ENCODE measurements at places on chromosomes 5 and 9.

DNA sequence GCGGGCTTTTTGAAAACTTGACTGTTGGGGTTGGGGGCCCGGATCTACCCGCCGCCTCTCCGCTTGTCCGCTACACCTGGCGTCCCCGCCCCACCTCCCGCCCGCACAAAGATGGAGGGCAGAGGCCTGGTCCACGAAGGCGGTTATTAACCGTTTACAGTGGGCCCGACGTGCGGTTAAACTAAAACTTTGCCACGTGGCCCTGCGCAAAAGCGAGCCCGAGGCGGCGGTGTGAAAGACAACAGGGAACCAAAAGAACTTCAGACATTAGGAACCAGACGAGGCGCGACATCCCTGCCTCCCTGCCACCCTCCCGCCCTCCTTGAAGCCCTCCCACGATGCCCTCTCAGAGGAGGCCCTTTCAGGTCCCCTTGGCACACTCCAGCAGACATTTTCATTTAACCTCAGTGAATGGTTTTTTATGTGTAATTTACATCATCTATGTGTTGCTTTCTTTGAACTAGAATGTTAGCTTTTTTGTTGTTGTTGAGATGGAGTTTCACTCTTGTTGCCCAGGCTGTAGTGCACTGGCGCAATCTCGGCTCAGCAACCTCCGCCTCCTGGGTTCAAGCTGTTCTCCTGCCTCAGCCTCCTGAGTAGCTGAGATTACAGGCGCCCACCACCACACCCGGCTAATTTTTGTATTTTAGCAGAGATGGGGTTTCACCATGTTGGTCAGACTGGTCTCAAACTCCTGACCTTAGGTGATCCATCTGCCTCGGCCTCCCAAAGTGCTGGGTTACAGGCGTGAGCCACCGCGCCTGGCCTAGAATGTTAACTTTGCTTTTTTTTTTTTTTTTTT, 999 bp upstream of the HNRNPA0 start:
- no peak for DNase-seq

DNA sequence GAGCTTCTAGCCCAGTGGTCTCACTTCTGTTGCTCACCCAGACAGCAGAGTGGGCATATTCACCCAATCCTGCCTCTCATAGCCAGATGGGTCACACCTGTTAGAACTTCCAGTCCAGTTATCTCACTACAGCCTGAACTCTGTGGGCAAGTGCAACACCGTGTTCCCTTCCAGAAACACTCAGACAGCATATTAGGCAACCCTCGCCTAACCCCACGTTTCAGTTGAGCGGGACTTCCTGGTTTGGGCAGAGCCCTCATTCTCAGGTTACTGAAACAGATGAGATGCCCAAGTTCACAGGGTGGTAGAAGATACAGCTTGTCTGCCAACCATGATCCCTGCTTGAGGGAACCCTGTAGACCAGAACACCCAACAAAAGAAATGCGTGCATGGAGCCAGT, 538.2 kb downstream of the CYLC2 start:
- no peak for DNase-seq

- DNase-seq, result no peak
These were observed 59.7 kb downstream of the ZNF618 start for GRCh38 chr9:113935677-113936380.

- DNase-seq, result no peak
These were observed 606.7 kb upstream of the FAM174A start for GRCh38 chr5:99928490-99928889.

- no peak for DNase-seq
These were observed 1101.8 kb downstream of the TAF11L14 start for GRCh38 chr5:18736051-18736398.

DNA sequence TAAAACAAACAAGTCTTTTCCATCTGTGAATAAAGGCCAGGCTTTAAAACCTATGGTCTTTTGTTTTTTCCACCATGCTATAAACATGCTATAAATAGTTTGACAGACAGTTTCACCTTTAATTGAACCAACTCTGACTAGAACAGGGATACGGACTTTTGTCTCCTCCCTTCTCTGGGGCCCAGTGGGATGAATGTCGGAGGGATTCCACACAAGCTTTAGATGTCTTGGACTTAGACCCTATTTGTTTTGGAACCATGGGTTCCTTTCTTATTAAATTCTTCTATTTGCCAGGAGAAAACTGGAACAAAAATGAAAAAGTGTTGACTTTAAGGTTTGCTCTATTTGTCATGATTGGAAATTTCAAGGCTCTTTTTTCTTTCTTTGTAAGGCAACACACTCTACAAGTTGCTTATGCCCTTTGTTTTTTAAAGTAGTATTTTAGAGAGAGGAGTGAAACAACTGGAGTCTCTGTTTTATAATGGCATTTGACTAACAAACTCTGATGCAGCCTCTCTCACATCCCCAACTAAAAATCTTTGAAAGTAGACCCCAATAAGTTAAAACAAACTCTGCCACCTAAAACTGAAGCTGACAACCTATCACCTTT, 145.3 kb downstream of the MLLT3 start:
- DNase-seq, result peak; percentile 30

GRCh38 chr9:6915635-6916034, 157.9 kb downstream of the KDM4C start:
- DNase-seq, result no peak

GRCh38 chr9:91785447-91785842, 164.6 kb downstream of the ROR2 start:
- no peak for DNase-seq

GRCh38 chr5:94254214-94254613, 364.2 kb downstream of the KIAA0825 start:
- no peak for DNase-seq

- DNase-seq, result no peak
These were observed 12.6 kb downstream of the ERGIC1 start for GRCh38 chr5:172846677-172847076.

GRCh38 chr5:28743025-28743715, 1704.8 kb upstream of the CDH9 start:
- no peak for DNase-seq

GRCh38 chr9:23586906-23587305, 239.1 kb downstream of the ELAVL2 start:
- no peak for DNase-seq

- no peak for DNase-seq
These were observed 19.2 kb downstream of the NOTCH1 start for GRCh38 chr9:136526625-136527066.

DNA sequence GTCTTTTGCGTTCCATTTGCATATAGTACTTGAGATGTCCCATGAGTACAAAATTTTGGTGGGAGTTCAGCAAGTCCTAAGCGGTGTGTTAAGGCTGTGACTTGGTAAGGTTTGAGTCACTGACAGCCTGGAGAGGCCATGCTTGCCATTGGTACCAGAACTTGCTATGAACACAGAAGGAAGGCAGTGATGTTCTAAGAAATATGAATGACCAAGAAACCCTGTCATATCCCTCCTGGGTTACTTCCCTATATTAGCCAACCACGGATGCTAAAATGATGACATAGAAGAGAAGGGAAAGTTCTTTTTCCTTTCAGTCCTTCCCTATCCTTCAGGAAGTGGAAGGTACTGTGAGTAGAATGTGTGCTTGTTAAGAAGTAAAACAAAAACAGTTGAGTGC, 136.7 kb downstream of the GCNT1 start:
- no peak for DNase-seq

- DNase-seq, result no peak
These were observed 116.6 kb downstream of the DROSHA start for GRCh38 chr5:31415009-31415923.

DNA sequence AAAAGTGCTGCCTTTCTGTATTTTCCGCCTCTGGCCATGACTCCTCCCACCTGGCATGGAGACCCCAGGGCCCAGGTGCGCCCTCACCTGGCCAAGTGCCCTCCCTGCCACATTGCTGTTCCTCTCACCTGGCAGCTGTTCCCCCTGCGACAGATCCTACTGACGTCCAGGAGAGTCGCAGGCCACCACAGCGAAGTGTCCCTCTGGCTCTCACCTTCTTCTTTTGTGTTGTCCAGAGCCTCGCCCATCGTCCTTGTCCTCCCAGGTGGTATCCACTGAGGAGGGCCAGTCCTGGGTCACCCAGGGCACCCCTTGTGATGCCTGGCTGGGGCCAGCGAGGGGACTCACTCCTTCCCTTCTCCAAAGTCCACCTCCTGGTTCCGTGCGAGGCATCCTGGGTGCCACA, 2.6 kb downstream of the NKD2 start:
- DNase-seq, result no peak

DNA sequence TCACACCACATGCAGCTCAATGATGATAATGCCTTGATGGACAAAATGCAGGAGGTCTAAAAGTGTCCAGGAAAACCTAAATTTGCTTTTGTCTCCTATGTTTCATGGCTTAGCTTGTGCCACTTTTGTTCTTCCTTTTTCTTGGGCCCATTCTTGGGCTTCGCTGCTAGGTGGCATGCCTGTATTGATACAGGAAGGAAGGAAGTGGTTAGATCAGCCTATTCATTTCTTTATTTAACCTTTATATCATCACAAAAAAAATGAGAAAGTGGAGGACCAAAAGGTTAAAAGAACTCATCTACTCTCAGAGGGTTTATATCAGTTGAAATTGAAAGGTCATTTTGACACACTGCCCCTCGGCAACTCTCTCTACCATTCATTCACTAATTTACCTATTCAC, 260.2 kb downstream of the ARHGAP26 start:
- DNase-seq, result no peak

DNA sequence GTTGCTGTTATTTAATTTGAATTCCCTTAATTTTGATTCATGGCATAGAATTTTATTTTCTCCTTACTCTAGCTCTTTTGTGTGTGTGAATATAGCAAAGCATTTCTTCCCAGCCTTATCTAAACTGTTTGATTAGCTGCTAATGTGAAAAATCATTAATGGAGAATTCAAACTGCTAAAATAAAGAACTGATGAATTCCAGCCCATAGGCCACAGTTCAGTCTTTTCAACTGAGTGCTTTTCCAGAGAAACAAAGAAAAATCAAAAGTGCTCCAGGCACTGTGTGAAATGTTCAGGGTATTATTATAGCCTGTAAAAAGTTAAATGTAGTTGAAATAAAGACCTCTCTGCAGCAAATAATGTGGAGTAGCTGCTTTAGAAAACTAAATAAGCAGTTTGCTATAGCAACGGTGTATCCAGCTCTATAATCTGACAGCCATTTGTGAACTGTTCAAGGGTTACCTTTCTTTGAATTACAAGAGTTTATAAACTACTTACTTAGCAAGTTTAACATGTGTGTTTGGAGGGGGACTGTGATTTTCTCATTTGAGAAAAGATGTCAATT, 123.8 kb downstream of the GIN1 start:
- DNase-seq, result no peak

DNA sequence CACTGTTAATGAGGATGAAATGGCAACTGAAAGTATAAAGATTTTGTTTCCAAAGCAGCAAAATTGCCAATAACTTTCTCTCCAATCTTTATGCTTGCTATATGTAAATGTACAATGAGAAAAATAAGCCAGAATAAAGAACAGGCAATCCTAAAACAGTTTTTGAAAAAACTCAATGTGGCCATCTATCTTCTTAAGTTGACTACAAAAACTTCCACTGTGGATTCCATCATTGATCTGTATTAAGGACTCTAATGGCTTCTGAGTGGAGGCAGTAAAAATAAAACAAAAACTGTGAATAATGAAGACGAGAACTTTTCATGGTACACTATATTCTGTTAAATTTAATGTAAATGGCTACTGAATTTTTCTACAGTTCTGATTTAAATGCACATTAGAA, 382.9 kb downstream of the TMEM232 start:
- DNase-seq, result no peak

- peak; percentile 4 for DNase-seq
These were observed 359.5 kb downstream of the DTWD2 start for GRCh38 chr5:118628660-118629354.

GRCh38 chr5:151572657-151573368, 18.3 kb downstream of the FAT2 start:
- no peak for DNase-seq

DNA sequence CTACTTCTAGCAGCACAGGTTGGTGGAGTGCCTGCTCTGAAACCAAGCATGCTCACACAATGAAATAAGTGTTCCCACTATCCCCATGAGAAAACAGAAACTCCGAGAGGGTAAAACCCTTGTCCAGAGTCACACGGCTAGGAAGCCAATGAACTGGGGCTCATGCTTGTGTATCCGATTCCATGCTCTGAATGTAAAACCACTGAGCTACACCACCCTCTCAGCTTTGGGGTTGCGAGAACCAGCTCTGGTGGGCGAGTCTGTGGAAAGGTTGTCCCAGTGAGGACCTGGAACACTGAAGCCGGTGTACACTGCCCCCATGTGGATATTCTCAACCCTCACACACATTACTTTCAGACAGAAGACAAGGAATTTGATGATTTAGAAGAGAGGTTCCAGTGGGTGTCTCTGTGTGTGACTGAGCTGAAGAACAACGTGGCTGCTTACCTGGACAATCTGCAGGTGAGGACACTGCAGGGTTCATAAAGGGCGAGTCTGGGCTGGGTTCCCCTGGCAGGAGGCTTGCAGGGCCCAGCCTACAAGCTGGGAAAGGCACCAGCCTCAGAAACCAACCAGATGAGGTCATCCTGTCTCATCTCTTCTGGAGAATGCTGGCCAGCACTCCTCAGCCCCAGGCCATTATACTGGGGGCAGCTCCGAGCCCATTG, 37.4 kb downstream of the ARHGEF37 start:
- DNase-seq, result peak; percentile 8

- no peak for DNase-seq
These were observed 99.9 kb downstream of the ICE1 start for GRCh38 chr5:5522336-5522735.

DNA sequence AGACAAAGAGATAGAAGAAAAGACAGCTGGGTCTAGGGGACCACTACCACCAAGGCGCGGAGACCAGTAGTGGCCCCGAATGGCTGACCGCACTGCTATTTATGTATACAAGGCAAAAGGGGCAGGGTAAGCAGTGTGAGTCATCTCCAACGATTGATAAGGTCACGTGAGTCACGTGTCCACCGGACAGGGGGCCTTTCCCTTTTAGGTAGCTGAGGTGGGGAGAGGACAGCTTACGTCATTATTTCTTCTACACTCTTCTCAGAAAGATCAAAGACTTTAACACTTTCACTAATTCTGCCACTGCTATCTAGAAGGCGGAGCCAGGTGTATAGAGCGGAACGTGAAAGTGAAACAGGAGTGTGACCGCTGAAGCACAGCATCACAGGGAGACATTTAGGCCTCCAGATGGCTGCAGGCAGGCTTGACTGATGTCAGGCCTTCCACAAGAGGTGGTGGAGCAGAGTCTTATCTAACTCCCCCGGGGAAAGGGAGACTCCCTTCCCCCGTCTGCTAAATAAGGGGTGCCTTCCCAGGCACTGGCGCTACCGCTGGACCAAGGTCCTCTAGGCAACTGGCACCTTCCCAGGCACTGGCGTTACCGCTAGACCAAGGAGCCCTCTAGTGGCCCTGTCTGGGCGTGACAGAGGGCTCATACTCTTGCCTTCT, 6.1 kb upstream of the PRR16 start:
- no peak for DNase-seq

- DNase-seq, result no peak
These were observed 102.1 kb upstream of the C9orf72 start for GRCh38 chr9:27675354-27675753.
